ENCODE measurements at places on chromosomes 16 and 17.

DNA sequence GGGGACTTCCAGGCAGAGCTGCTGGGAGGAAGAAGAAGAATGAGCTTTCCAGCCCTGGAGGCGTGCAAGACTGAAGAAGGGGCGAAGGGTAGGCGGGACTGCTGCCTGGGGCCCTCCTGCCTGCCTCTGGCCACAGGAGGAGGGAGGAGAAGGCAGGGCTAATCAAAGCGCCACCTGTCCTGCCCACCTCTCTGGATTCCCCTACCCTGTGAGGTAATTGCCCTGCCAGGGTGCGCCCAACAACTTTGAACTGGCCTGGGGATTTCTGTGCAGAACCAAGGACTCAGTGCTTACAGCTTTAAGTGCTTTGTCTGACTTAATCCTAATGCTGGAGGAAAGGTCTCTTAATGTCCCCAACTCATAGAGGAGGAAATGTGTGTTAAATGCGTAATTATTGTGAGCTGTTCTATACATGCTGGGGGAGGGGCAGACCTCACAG is at the start of gene NOXO1:
Gene NOXO1, minus strand, starts transcription at position 72 of the 439 bp plus-strand sequence. CDS start 290 bp downstream, outside the sequence.
- DNase-seq, result no peak

DNA sequence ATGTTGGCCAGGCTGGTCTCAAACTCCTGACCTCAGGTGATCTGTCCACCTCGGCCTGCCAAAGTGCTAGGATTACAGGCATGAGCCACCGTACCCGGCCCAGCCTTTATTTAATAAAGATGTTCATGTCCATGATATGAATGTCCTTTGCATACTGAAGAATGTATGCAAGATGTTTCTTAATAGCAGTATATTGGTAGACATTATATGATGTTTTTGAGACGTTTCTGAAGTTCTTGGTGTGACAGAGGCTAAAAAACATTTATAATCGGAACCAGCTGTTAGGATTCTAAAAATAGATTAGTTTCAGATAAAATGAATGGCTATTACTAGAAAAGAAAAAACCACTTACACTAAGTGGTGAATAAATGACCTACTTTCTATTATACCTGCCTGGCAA is 11.8 kb downstream of the PDZD9 start:
- no peak for DNase-seq

DNA sequence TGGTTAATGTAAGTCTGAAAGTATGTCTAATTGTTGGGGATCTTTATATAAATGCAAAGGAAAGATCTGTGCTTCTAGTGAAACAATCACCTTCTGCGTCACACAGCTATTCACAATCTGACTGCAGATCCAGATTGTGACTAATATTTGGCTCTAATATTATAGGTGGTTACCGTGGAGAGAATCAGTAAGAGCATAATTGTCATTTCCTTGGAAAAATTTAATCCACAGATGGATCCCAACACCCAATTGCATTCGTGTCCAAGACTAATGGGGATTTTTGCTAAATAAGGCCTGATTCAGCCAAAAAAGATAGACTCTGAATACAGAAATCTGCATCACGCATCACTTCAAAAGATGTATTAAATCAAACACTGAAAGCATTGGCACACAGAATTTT is 2.7 kb upstream of the KCNJ2 start:
- DNase-seq, result no peak

DNA sequence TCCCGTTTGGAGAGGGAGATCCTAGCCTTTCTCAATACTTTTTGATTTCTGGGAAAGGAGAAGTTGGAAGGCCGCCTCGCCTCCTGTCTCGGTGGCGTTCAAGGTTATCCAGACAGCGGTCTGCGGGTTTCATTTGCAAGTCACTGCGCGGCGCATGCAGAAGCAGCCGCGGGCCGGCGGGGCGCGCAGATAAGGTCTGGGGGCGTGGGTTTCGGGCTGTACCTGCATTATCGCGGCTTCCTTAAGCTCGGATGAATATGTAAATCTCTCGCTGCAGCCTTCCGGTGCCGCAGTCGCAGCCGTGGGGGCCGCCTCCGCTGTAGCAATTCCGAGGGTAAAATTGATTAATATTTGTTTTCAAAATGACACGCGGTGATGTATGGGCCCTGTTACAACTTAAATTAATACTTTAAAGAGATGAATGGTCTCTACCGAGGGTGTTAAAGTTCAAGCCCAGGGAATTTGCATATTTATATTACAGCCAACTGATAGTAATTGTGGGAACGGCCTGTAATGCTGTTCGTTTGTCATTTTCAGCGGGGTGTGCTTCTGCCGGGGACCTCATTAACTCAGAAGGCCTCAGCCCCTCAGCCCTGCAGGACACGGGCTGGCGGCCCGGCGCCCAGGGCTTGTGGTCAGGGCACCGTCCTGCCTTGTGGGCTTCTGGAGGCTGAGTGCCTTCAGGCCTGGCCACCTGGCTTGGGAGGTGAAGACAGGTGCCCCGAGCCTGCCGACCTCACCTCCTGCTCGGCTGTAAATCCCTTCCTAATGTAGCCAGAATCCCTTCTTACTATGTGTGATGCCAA is 99.4 kb downstream of the CYLD start:
- DNase-seq, result no peak

GRCh38 chr16:86514481-86515376 is 4.4 kb downstream of the FOXF1 start:
- DNase-seq, result no peak

DNA sequence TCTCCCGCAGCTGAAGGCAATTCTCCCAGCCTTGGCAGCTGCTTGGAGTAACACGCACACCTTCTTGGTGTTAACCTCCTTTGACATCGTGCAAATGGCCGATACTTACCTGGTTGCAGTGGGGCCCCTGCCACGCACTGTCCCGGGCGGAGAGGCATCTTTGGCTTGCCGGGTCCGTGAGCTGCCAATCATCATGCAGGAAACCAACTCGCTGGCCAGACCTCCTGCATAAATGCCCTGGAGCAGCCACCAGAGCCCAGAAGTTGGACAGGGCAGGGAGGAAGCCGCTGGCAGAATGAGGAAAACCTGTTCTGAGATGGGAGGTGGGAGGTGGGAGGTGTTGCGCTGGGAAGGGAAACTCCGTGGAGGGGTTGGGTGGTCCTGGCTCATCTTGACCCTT is 41.7 kb upstream of the CREBBP start:
- no peak for DNase-seq

GRCh38 chr17:73952082-73952479 is 251.4 kb upstream of the RPL38 start:
- no peak for DNase-seq

DNA sequence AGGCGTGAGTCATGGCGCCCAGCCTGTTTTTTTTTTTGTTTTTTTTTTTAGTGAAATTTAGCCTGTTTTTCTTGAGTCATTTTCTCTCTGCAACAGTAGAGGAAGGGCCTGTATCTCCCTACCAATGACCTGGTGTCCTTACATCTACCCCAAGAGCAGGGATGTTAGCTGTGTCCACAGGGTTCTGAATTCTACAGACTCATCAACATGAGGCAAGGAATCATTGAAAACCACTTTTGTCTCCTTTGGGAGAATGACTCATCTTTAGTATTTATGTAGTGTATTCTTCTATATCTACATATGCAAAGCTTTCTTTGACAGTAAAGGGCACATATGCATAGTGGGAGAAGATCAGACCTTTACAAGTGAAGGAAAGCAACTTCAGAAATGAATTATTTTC is 105.3 kb downstream of the SPECC1 start:
- DNase-seq, result no peak

DNA sequence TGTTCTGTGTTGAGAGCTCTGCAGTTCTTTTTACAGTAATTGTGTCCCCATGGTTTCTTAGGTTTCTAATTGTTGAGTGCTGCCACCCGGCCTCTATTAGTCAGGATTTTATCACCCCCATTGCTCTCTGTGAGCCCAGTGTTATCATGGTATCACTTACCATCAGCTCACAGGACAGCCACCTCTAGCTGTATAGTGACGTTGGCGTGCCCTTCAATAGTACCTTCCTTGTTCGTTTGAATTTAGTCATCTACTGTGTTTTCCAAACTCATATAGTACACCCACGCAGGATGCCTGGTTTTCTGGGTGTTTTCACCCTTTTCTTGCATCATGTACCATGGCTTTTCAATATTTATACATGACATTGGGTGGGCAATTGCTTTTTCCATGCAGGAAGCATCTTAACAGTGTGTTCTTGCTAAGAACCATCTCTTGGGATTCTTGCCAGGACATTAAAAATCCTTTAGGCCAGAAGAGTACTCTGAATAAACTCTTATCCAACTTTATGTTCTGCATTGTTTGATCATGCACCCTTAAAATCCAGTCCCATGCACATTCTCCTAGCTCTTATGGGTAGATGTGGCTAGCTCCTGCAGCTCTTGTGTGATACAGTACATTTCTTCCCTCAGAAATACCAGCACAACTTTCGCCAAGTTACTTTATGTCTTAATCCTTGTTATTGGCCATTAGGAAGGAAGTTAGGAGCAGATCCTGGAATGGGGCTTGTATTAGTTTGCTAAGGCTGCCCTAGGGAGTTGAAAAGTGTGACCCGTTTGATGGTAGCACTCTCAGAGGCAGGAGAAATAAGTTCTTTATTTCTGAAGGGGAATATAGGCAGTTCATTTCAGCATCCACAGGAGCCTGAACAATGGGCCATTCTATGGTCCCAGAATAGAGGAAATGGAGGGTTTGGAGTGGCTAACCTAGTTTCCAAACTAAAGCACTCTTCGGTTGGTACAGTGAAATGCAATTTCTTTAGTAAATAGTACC is 11.3 kb upstream of the ABCA10 start:
- no peak for DNase-seq

DNA sequence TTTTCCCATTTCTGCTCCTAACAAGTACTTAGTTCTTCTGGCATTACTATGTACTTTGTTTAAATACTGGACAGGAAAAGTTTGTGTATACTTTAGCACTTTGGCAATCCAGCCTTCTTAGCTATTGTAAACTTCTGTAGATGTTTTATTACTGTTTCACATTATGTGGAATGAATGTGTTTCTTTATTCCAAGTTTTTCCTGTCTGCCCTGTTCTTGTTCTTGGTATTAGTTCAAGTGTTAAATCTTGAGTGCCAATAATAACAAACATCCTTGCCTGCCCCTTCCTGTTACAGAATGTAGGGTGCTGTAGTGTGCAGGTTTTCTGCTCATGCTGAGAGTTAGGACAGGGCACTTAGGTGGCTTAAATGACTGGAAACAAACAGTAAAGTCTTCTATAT is 7.3 kb upstream of the CAPNS2 start:
- no peak for DNase-seq

GRCh38 chr17:1796800-1797199 is 32.9 kb downstream of the SMYD4 start:
- DNase-seq, result no peak

GRCh38 chr17:44591206-44591605 is 33.9 kb downstream of the FZD2 start:
- DNase-seq, result no peak
